ENCODE measurements at places on chromosomes 1 and 21.

DNA sequence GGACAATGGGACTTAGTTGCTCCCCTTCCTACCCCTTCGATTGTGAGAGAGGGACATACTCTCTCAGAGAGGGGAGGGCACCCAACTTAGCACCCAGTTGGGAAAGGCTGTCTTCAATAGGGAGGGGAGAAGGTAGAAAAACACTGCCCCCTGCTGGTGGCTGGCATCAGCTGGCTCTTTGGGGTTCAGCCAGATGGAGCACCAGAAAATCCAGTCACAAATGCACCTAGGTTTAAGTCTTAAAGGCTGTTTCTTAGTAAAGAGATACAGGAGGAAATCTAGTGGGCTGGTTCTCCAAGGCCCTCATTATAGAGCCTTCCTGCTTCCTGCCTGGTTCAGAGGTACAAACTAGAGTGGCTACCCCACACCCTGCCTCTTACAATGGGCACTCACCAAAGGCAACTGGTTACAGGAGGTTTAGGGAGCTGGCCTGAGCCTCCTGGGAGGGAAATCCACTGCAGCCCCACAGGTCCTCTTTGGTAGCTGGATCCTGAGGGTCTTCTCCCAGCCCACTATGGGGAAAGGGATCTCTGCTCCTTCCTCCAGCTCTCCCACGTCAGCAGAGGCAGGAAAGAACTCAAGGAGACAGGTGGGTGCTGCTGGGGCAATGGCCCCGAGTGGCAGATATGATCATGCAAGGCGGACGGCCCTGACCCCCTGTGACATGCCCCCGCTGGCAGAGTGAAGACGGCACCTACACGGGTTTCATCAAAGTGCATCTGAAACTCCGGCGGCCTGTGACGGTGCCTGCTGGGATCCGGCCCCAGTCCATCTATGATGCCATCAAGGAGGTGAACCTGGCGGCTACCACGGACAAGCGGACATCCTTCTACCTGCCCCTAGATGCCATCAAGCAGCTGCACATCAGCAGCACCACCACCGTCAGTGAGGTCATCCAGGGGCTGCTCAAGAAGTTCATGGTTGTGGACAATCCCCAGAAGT lies 28.3 kb downstream of the EIF2D start:
- no peaks in the 10 kb centered on the region for H3K27me3 ChIP-seq
- peaks cover 52% of the 10 kb centered on the region for H3K36me3 ChIP-seq
- H3K4me1 ChIP-seq, result peaks cover 54% of the 10 kb centered on the region
- H3K27ac ChIP-seq, result peak overlapping the region; percentile 82
- no peak overlapping the region for H3K4me3 ChIP-seq

- peaks cover 3% of the 10 kb centered on the region for H3K27me3 ChIP-seq
- H3K27ac ChIP-seq, result no peak overlapping the region
- no peaks in the 10 kb centered on the region for H3K4me1 ChIP-seq
- ATAC-seq, result no peak
- H3K36me3 ChIP-seq, result no peaks in the 10 kb centered on the region
These were observed 67.0 kb downstream of the PRKAA2 start for GRCh38 chr1:56712150-56712549.

GRCh38 chr21:41776778-41777177 lies 9.9 kb upstream of the RIPK4 start:
- ATAC-seq, result no peak
- no peak overlapping the region for H3K4me3 ChIP-seq
- H3K27me3 ChIP-seq, result peaks cover 84% of the 10 kb centered on the region
- H3K27ac ChIP-seq, result no peak overlapping the region
- no peaks in the 10 kb centered on the region for H3K36me3 ChIP-seq

DNA sequence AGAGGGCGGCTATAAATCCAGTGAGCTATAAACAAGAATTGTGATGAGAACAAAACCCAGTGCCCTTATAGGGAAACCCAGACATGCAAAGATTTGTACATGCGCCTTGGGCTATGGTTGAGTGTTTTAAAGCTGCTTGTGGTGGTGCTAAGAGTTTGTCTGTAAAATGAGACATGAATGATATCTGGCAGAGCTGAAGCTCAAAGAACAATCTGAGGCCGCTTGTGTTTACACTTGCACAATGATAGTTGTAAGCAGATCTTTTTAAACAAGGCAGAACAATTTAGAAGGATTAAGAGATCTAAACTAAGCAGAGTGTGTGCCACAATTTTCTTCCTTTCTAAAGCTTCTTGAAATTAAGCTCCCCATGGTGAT lies 80.4 kb upstream of the ADAMTS5 start:
- H3K27me3 ChIP-seq, result no peaks in the 10 kb centered on the region
- H3K4me3 ChIP-seq, result no peak overlapping the region
- H3K36me3 ChIP-seq, result no peaks in the 10 kb centered on the region
- no peaks in the 10 kb centered on the region for H3K4me1 ChIP-seq

- no peak overlapping the region for H3K4me3 ChIP-seq
- ATAC-seq, result no peak
- H3K27me3 ChIP-seq, result peaks cover 41% of the 10 kb centered on the region
- H3K4me1 ChIP-seq, result no peaks in the 10 kb centered on the region
These were observed 69.1 kb downstream of the HSF2BP start for GRCh38 chr21:43590194-43590593.

GRCh38 chr1:18178111-18178510 lies 70.5 kb downstream of the IGSF21 start:
- H3K27me3 ChIP-seq, result peaks cover 51% of the 10 kb centered on the region
- ATAC-seq, result no peak
- no peak overlapping the region for H3K4me3 ChIP-seq
- no peaks in the 10 kb centered on the region for H3K36me3 ChIP-seq
- peaks cover 6% of the 10 kb centered on the region for H3K4me1 ChIP-seq
- no peak overlapping the region for H3K27ac ChIP-seq

DNA sequence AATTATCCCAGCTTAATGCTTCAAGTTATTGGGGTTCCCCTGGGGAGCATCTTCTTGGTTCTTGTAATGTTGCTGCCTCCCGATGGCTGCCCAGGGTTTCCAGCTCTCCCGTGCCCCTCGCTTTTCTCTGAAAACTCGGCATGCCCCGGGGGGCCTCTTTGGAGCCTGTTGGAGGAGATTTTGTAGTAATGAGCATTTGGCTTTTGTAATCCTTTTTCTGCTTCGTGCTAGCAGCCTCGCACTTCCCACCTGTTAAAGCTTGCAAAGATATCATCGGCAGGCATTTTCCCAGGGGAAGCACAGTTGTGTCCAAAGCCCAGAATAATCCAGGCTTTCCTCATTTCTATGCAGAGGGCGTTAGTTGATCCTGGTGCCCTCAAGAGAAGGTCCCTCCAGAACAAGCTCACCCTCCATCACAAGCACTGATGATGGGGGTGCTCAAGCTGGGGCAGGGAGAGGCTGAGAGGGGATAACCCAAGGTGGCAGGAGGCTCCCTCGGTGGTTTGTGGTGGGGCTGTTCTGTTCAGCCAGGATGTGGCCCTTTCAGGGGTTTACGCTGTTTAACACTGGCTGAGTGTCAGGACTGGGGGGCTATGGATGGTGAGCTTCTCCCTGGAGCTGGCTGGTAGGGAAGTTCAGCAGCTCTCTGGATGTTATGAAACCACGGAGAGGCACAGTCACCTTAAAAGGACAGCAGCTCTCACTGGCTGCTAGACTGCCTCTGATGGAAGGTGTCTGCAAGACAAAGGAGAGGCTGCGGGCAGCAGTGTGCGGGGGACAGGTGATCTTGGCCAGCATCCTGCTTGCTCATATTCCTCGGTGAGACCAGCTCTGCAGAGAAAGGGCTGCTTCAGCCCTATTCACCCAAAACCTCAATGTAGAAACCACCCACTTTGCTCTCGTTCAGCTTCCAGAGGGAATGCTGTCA lies 477.1 kb upstream of the VAMP3 start:
- no peak overlapping the region for H3K27ac ChIP-seq
- H3K27me3 ChIP-seq, result peaks cover under 1% of the 10 kb centered on the region
- no peak overlapping the region for H3K4me3 ChIP-seq
- H3K4me1 ChIP-seq, result no peaks in the 10 kb centered on the region
- ATAC-seq, result no peak

- H3K27me3 ChIP-seq, result no peaks in the 10 kb centered on the region
- no peak for ATAC-seq
- H3K36me3 ChIP-seq, result no peaks in the 10 kb centered on the region
- no peaks in the 10 kb centered on the region for H3K4me1 ChIP-seq
- no peak overlapping the region for H3K4me3 ChIP-seq
- no peak overlapping the region for H3K27ac ChIP-seq
These were observed 45.1 kb downstream of the TRPM2 start for GRCh38 chr21:44398499-44398898.

DNA sequence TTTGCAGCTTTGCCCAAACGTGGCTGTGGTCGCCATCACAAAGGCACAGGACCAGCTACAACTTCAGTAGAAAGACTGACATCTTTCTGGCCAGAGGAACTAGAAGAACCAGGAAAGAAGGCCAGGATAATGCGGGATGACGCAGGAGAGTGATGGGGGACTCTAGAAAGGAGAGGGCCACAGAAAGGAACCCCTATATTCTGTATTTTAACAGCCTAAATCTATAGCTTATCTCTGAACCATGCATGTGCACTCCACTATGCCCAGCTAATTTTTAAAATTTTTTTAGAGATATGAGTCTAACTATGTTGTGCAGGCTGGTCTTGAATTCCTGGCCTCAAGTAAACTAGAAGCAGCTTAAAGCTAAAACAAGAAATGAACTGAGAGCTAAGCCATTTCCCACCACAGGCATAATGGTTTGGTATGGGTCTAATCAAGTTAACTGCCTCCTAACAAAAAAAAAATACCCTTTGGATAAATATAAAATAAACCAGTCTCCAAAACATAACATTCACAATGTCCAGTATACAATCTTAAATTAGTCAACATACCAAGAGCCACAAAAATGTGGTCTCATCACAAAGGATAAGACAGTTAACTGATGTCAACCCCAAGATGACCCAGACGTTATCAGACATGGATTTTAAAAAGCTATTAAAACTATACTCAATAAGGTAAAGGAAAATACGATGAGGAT lies 18.0 kb downstream of the LTN1 start:
- H3K36me3 ChIP-seq, result peaks cover 60% of the 10 kb centered on the region
- H3K4me1 ChIP-seq, result peaks cover 14% of the 10 kb centered on the region
- H3K27ac ChIP-seq, result no peak overlapping the region
- H3K4me3 ChIP-seq, result no peak overlapping the region

DNA sequence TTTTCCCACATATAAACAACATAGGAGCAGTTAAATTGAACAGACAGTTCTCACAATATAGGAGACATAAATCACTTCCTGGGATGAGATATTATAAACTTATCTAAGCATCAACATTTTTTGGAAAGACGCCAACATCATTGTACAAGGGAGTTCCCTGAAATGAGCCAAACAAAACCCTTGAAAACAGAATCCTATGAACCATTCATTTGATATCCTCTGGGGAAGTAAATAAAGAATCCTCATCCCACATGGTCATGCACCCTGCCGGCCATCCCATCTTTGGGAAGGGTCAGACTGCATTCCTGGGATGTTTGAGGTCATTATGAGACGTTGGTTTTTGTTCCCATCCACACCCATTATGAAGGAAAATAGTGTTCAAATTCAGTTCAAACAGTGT lies 111.8 kb upstream of the USP25 start:
- no peak overlapping the region for H3K4me3 ChIP-seq
- ATAC-seq, result no peak
- no peak overlapping the region for H3K27ac ChIP-seq
- peaks cover 2% of the 10 kb centered on the region for H3K27me3 ChIP-seq
- H3K36me3 ChIP-seq, result no peaks in the 10 kb centered on the region

DNA sequence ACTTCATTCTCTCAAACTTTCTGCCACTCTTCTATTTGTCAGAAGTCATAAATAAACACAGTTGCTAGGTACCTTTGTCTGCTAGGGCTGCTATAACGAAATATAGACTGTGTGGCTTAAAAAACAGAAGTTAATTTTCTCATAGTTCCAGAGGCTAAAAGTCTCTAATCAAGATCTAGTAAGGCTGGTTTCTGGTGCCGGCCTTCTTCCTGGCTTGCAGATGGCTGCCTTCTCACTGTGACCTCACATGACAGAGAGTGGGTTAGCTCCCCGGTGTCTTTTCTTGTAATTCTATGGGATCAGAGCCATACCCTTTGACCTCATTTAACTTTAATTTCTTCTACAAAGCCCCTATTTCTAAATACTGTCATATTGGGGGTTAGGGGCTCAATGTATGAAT lies 5.9 kb downstream of the PDC start:
- H3K27ac ChIP-seq, result no peak overlapping the region
- no peak for ATAC-seq
- H3K4me3 ChIP-seq, result no peak overlapping the region
- no peaks in the 10 kb centered on the region for H3K4me1 ChIP-seq

DNA sequence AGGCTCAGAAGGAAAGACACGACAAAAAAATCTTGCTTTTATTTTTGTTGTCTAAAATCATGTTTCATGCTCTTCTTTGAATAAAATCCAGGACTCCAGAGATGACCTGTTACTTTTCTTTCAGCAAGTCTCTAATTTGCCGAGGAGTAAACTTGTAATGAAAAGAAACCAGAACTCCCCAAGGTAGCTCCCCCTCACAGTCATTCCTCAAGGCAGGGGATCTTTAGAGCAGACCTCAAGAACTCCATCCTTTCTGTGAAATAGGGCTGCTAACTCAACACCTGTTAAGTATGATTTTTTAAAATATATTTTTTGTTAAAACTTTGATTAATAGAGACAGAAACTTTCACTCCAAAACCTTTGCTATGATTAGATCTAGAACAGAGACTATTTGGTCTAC lies 82.7 kb upstream of the ABCD3 start:
- no peak overlapping the region for H3K4me3 ChIP-seq
- peaks cover 14% of the 10 kb centered on the region for H3K27me3 ChIP-seq
- no peak for ATAC-seq
- H3K27ac ChIP-seq, result no peak overlapping the region
- no peaks in the 10 kb centered on the region for H3K4me1 ChIP-seq
- H3K36me3 ChIP-seq, result no peaks in the 10 kb centered on the region

- no peak overlapping the region for H3K4me3 ChIP-seq
- no peak overlapping the region for H3K27ac ChIP-seq
- H3K36me3 ChIP-seq, result peaks cover 25% of the 10 kb centered on the region
These were observed 31.2 kb upstream of the RGL1 start for GRCh38 chr1:183773482-183774274.

GRCh38 chr21:46092026-46092764 lies 5.7 kb upstream of the COL6A2 start:
- H3K4me3 ChIP-seq, result no peak overlapping the region
- no peak overlapping the region for H3K27ac ChIP-seq
- ATAC-seq, result no peak
- H3K4me1 ChIP-seq, result no peaks in the 10 kb centered on the region
- H3K27me3 ChIP-seq, result peaks cover 17% of the 10 kb centered on the region
- no peaks in the 10 kb centered on the region for H3K36me3 ChIP-seq

- ATAC-seq, result no peak
- H3K4me3 ChIP-seq, result no peak overlapping the region
- no peak overlapping the region for H3K27ac ChIP-seq
- peaks cover 26% of the 10 kb centered on the region for H3K27me3 ChIP-seq
These were observed 1.1 kb upstream of the COL8A2 start for GRCh38 chr1:36126005-36126716.

DNA sequence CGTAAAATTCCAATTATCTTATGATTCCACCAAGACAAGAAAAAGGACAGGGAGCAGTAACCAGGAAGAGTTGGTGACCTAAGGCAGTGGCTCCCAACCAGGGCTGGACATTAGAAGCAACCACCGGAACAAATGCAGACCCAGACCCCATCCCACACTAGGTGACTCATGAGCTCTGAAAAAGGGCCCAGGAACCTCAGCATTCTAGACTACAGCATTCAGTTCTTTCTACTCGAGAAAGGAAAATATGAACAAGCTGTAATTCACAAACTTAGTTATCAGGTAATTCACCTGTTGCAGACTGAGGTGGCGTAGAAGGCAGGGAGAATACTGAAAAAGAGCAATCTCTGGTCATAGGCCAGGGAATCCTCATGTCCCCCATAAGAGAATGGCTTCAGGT lies 138.4 kb upstream of the KRTAP19-8 start:
- no peak overlapping the region for H3K4me3 ChIP-seq
- H3K36me3 ChIP-seq, result no peaks in the 10 kb centered on the region
- H3K27ac ChIP-seq, result no peak overlapping the region
- no peaks in the 10 kb centered on the region for H3K27me3 ChIP-seq

GRCh38 chr1:157135070-157135469 lies 3.1 kb downstream of the ETV3 start:
- H3K27me3 ChIP-seq, result no peaks in the 10 kb centered on the region
- no peak for ATAC-seq

Measured in stimulated activated memory B cell treated with anti-CD40 and anti-IgM and Interleukin-4, amounts not matched to agents 10 μg/mL and 1 μg/mL and 100 μg/mL, for 72 hours (primary cell).